ENCODE measurements at places on chromosomes 13 and 19.

- H3K36me3 ChIP-seq = peaks cover 87% of the 10 kb centered on the region
- DNase-seq = no peak
- no peaks in the 10 kb centered on the region for H3K27me3 ChIP-seq
- no peak overlapping the region for H3K4me3 ChIP-seq
- no peak overlapping the region for H3K27ac ChIP-seq
- no peaks in the 10 kb centered on the region for H3K4me1 ChIP-seq
These were observed 79.0 kb downstream of the SACS start for GRCh38 chr13:23354520-23354919.

GRCh38 chr13:97935071-97935470 lies 18.4 kb upstream of the IPO5 start:
- H3K27me3 ChIP-seq = no peaks in the 10 kb centered on the region
- H3K27ac ChIP-seq = no peak overlapping the region
- H3K4me3 ChIP-seq = no peak overlapping the region
- H3K4me1 ChIP-seq = no peaks in the 10 kb centered on the region

GRCh38 chr13:74444161-74444571 lies 310.0 kb upstream of the KLF12 start:
- H3K4me3 ChIP-seq = no peak overlapping the region
- no peaks in the 10 kb centered on the region for H3K27me3 ChIP-seq
- no peaks in the 10 kb centered on the region for H3K4me1 ChIP-seq
- H3K36me3 ChIP-seq = no peaks in the 10 kb centered on the region
- no peak overlapping the region for H3K27ac ChIP-seq

GRCh38 chr19:33241091-33241529 lies 15.5 kb upstream of the SLC7A10 start:
- H3K4me1 ChIP-seq = peaks cover 10% of the 10 kb centered on the region
- peaks cover 5% of the 10 kb centered on the region for H3K27me3 ChIP-seq
- no peak overlapping the region for H3K27ac ChIP-seq
- no peaks in the 10 kb centered on the region for H3K36me3 ChIP-seq

DNA sequence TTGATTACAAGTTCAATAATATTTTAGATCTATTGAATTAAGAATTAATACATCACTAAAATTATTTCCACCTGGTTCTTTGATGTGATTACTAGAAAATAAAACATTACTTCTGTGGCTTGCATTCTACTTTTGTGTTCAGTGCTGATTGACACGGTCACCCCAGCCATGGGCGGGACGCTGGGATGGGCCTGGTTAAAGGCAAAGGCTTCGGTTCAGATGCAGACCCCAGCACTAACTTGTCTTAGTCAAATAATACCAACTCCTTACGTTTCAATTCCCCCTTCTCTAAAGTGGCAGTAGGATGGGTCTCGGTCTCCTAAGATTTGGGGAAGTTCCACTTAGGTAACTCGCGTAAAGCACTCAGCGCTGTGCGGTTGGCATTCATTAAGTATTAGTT lies 144.9 kb downstream of the URI1 start:
- H3K27ac ChIP-seq = no peak overlapping the region
- no peak for DNase-seq
- H3K36me3 ChIP-seq = no peaks in the 10 kb centered on the region
- no peak overlapping the region for H3K4me3 ChIP-seq
- no peaks in the 10 kb centered on the region for H3K4me1 ChIP-seq
- H3K27me3 ChIP-seq = no peaks in the 10 kb centered on the region

GRCh38 chr13:34247596-34247995 lies 429.6 kb downstream of the RFC3 start:
- no peaks in the 10 kb centered on the region for H3K27me3 ChIP-seq
- H3K27ac ChIP-seq = no peak overlapping the region
- no peak for DNase-seq
- no peaks in the 10 kb centered on the region for H3K36me3 ChIP-seq
- H3K4me1 ChIP-seq = no peaks in the 10 kb centered on the region

DNA sequence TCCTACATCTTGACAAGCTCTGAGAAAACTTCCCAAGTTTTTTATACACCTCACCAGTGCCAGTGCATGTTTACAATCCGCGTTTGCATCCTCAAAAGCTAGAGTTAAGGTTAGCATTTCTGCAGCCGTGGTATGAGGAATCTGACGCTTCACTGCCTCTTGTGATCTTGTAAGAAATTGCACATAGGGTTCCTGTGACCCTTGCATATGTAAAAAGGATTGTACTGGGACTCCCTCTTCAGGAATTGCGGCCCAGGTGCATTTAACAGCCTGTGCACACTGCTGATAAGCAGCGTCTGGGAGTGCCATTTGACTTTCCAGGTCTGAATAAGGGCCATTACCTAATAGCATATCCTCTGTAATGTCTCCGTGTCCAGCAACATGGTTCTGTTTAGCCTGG lies 15.3 kb downstream of the FPR3 start:
- H3K27ac ChIP-seq = peak overlapping the region; percentile 8
- H3K36me3 ChIP-seq = no peaks in the 10 kb centered on the region
- no peak for DNase-seq
- H3K27me3 ChIP-seq = no peaks in the 10 kb centered on the region

DNA sequence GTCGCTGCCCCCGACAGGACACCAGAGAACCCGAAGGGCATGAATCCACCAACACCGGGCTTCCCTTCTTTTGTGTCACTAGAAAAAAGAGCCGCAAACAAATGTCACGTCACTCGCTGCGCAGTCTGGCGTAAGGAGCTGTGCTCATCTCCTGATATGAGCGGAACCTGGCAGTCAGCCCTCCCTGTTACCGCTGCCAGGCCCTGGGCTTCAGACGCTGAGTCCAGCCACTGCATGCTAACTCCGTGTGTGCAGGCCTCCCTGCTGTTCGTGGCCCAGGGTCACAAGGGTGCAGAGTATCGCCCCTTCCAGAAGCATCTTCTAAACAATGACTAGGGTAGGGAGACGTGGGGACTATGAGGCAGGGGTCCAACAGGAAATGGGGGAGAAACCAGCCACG lies 71.3 kb downstream of the SLC7A1 start:
- H3K4me1 ChIP-seq = peaks cover 9% of the 10 kb centered on the region
- peak; percentile 34 for DNase-seq
- H3K27me3 ChIP-seq = no peaks in the 10 kb centered on the region
- no peak overlapping the region for H3K4me3 ChIP-seq

DNA sequence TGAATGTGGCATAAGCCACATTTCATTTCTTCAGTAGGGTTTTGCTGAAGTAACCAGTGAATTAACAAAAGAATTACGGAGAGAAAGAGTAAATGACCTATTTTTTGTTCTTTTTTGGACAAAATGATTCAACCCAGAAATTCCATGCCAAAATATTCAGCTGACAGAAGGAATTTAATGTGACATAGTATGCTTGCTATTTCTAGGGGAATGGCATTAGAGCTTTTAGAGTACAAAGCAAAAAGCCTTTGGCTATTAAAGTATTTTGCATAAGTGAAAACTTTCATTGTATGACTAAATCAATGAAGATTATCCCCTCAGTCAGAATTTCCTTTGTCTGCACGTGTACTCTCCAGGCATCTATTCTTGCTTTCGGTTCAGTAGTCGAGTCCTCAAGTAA lies 465.3 kb downstream of the COG6 start:
- peaks cover 28% of the 10 kb centered on the region for H3K4me1 ChIP-seq
- no peak overlapping the region for H3K4me3 ChIP-seq
- H3K36me3 ChIP-seq = no peaks in the 10 kb centered on the region
- no peak for DNase-seq

DNA sequence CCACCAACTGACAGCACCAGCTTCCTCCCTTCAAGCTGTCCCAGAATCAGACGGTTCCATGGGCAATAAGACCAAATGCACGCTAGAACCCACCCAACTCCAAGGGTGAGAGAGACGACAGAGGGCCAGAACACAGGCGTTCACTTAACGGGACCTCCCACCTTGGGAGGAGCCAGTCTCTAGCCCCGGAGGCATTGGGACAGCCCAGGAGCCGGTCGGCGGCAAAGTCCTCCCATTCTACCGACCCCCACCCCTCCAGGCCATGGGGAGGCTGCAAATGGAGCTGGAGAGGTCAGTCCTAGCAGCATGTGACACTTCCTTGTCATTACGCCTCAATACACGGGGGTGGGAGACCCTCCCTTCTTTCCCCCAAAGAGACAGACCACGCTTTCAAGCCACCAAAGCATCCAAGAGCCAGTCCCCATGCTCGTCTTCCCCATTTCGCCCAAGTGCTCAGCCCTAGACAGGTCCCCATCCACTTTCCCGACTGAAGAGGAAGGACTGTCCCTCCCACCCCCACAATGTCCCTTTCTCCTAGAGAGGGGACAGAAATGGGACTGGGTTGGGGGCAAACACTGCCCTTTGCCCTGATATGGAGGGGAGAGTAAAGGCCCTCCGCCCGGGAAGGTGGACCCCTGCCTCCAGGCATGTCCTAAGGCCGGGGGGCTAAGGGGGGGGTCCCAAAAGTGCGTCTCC lies 964 bp downstream of the KHSRP start:
- peaks cover 2% of the 10 kb centered on the region for H3K36me3 ChIP-seq
- H3K4me3 ChIP-seq = peak overlapping the region; percentile 70
- peaks cover 24% of the 10 kb centered on the region for H3K4me1 ChIP-seq

- no peak overlapping the region for H3K4me3 ChIP-seq
- H3K36me3 ChIP-seq = no peaks in the 10 kb centered on the region
These were observed 2545.3 kb downstream of the PCDH9 start for GRCh38 chr13:64684685-64685431.

GRCh38 chr19:42512743-42513304 lies 15.5 kb downstream of the CEACAM1 start:
- no peaks in the 10 kb centered on the region for H3K36me3 ChIP-seq
- no peak overlapping the region for H3K27ac ChIP-seq

DNA sequence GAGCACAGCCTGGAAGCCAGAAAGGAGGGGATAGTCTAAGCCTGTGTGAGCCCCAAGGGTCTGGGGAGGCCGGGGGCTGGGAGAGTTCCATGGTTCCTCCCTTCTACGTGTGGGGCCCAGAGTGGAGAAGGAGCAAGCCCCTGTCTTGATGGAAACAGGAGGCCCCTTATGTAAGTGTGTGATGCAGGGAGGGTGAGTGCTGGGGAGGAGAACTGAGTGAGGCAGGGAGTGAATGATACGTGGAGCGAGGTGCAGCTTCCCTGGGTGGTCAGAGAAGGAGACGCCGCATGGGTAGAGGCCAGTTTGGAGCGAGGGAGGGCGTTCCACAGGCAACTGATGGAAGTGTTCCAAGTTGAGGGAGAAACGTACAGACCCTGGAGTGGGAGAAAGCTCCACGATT lies 16.0 kb downstream of the MAG start:
- DNase-seq = no peak
- H3K4me1 ChIP-seq = peaks cover 48% of the 10 kb centered on the region
- H3K36me3 ChIP-seq = no peaks in the 10 kb centered on the region
- no peak overlapping the region for H3K27ac ChIP-seq
- H3K4me3 ChIP-seq = no peak overlapping the region

- DNase-seq = no peak
- no peaks in the 10 kb centered on the region for H3K4me1 ChIP-seq
- H3K27me3 ChIP-seq = no peaks in the 10 kb centered on the region
- H3K36me3 ChIP-seq = no peaks in the 10 kb centered on the region
- H3K27ac ChIP-seq = no peak overlapping the region
- no peak overlapping the region for H3K4me3 ChIP-seq
These were observed 81.5 kb upstream of the SLC7A1 start for GRCh38 chr13:29676941-29677452.

DNA sequence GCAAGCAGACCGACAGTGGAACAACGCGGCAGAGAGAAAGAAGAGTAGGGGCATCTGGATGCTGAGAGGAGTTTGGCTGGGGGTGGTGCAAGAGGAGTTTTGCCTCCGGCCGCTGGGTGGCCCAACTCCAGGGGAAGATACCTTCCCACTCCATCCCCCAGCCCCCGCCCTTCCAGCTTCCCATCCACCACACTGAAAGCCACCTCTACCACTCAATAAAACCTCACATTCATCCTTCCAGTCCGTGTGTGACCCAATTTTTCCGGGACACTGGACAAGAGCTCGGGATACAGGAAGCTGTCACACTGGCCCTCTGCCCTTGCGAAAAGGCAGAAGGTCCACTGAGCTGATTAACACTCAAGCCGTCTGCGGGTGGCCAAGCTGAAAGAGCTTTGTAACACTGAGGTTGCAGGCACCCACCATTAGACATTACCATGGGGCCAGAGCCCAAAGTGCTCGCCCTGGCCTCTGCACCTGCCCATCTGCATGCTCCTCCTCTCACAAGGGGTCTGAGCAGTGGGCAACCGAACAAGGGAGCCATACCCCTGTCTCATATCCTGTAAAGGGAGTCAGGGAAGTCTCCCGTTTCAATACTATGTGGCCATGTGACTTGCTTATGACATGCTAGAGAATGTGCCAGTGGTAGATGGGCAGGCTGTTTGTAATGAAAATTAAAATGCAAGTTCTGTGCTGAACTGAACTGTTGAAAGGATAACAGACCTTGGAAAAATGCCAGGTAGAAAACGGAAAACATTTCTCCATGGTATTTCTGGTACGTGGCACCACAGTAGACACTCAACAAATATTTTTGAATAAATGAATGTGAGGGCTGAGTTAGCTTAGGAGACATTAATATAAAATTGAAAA lies 205.1 kb upstream of the STARD13 start:
- no peak for DNase-seq
- H3K27ac ChIP-seq = no peak overlapping the region
- peaks cover 27% of the 10 kb centered on the region for H3K4me1 ChIP-seq
- no peaks in the 10 kb centered on the region for H3K27me3 ChIP-seq
- H3K4me3 ChIP-seq = no peak overlapping the region

- DNase-seq = no peak
- H3K36me3 ChIP-seq = no peaks in the 10 kb centered on the region
- no peaks in the 10 kb centered on the region for H3K4me1 ChIP-seq
- H3K27ac ChIP-seq = no peak overlapping the region
- H3K4me3 ChIP-seq = no peak overlapping the region
These were observed 218.1 kb downstream of the TBC1D4 start for GRCh38 chr13:75263741-75264407.

GRCh38 chr13:74289861-74290773 lies 155.9 kb upstream of the KLF12 start:
- DNase-seq = no peak
- peaks cover 42% of the 10 kb centered on the region for H3K4me1 ChIP-seq
- H3K27me3 ChIP-seq = no peaks in the 10 kb centered on the region
- no peak overlapping the region for H3K4me3 ChIP-seq
- no peaks in the 10 kb centered on the region for H3K36me3 ChIP-seq

GRCh38 chr13:110294146-110294545 lies 12.8 kb downstream of the COL4A1 start:
- no peaks in the 10 kb centered on the region for H3K27me3 ChIP-seq
- peaks cover 53% of the 10 kb centered on the region for H3K4me1 ChIP-seq
- no peak overlapping the region for H3K4me3 ChIP-seq
- no peak overlapping the region for H3K27ac ChIP-seq

GRCh38 chr19:8500158-8500557 lies 2.3 kb downstream of the PRAM1 start:
- H3K4me1 ChIP-seq = peaks cover 4% of the 10 kb centered on the region
- no peaks in the 10 kb centered on the region for H3K36me3 ChIP-seq
- H3K27me3 ChIP-seq = no peaks in the 10 kb centered on the region
- no peak overlapping the region for H3K4me3 ChIP-seq

DNA sequence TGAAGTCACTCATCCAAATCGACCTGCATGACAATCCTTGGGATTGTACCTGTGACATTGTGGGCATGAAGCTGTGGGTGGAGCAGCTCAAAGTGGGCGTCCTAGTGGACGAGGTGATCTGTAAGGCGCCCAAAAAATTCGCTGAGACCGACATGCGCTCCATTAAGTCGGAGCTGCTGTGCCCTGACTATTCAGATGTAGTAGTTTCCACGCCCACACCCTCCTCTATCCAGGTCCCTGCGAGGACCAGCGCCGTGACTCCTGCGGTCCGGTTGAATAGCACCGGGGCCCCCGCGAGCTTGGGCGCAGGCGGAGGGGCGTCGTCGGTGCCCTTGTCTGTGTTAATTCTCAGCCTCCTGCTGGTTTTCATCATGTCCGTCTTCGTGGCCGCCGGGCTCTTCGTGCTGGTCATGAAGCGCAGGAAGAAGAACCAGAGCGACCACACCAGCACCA lies 5.9 kb downstream of the SLITRK5 start:
- peaks cover 40% of the 10 kb centered on the region for H3K4me1 ChIP-seq
- peak overlapping the region; percentile 50 for H3K27ac ChIP-seq
- no peaks in the 10 kb centered on the region for H3K36me3 ChIP-seq
- peak overlapping the region; percentile 58 for H3K4me3 ChIP-seq

- no peak for DNase-seq
- no peaks in the 10 kb centered on the region for H3K27me3 ChIP-seq
- no peak overlapping the region for H3K4me3 ChIP-seq
These were observed 65.2 kb downstream of the TEX26 start for GRCh38 chr13:30997697-30998096.

All from tibial nerve (tissue), 4 donors.